Activated CD4-positive, alpha-beta T cell treated with anti-CD3 and anti-CD28 coated beads, Interleukin-2, amount 50 U/mL, for 48 hours (primary cell): ENCODE measurements at places on chromosomes 1 and 21.
A peak's percentile ranks its signal among the peaks of the same experiment; 100 is the strongest.

GRCh38 chr1:197632651-197633050 is 142.6 kb downstream of the DENND1B start:
- DNase-seq: no peak

GRCh38 chr1:17502326-17502778 is 37.1 kb upstream of the ARHGEF10L start:
- peak; percentile 72 for DNase-seq

GRCh38 chr1:14136152-14136763 is 436.3 kb downstream of the PRDM2 start:
- no peak for DNase-seq

- no peak for DNase-seq
These were observed 12.9 kb downstream of the DESI2 start for GRCh38 chr1:244665771-244666217.

GRCh38 chr1:3892748-3893147 is 7.3 kb downstream of the C1orf174 start:
- DNase-seq: no peak
